ENCODE measurements at places on chromosomes 6 and 20.

GRCh38 chr6:147384029-147384428 lies 124.5 kb upstream of the SAMD5 start:
- DNase-seq, result no peak

DNA sequence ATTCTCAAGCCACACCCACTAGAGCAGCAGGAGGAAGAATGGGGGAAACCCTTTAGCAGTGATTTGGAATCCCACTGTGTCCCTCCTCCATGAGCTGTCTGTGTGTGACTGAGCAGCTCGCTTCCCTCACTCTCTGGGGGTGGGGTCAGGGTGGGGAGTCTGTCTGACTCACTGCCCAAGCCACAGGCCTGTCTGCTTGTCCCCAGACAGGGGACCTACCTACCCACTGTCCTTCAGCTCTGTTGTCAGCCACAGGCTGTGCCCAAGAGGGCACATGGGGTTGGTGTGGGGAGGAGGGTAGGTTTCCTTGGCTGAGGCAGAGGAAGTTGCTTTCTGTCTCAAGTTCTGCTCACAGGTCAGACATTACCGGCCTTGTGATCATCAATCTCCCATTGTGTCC lies 127.0 kb downstream of the MAFB start:
- DNase-seq, result no peak

GRCh38 chr20:12916699-12917098 lies 92.1 kb upstream of the SPTLC3 start:
- no peak for DNase-seq

DNA sequence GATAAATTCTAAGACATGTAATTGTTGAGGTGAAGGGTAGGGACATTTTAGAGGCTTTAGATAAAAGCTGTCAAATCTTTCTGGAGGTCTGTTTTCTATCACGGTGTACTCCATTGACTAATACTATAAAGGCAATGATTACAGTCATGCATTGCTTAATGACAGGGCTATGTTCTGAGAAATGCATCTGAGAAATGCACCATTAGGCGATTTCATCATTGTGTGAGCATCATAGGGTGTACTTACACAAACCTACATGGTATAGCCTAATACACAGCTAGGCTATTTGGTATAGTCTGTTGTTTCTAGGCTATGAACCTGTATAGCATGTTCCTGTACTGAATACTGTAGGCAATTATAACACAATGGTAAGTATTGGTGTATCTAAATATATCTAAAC lies 71.3 kb upstream of the FYN start:
- no peak for DNase-seq

DNA sequence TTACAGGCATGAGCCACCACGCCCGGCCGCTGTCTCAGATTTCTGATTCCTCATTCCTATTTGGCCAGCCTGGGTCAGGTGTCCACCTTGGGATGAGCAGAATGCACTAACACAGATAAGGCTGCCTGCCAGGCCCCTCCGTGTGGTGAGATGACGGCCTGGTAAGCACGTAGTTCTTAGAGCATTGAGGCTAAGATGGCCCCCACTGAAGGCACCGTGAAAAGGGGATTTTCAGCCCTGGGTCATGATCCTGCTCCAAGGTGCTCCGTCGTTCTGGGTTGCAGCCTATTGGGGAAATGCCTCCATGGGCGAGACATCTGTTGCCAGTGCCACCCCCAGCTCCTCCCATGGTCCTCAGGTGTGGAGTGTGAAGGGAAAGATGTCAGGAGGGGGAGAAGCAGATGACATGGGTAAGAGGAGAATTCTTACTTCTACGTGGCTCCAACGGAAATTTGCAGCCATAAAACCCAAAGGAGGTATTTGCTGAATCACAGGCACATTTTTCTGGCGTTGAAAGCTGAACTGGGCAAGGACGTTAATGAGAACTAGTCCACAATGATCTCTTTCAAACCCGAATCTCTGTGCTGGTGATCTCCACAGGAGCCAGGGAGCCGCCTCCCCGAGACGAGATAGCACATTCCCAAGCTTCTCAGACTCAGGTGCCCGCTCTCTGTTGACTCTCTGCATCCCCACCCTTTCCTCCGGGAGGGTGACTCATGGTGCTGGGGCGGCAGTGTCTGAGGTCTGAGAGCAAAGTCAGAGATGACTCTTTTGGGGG lies 34.0 kb upstream of the BMP6 start:
- no peak for DNase-seq

GRCh38 chr6:15376900-15377487 lies 131.1 kb downstream of the JARID2 start:
- DNase-seq, result no peak

- DNase-seq, result no peak
Measured at GRCh38 chr6:110561696-110562095, 85.3 kb upstream of the SLC22A16 start.

DNA sequence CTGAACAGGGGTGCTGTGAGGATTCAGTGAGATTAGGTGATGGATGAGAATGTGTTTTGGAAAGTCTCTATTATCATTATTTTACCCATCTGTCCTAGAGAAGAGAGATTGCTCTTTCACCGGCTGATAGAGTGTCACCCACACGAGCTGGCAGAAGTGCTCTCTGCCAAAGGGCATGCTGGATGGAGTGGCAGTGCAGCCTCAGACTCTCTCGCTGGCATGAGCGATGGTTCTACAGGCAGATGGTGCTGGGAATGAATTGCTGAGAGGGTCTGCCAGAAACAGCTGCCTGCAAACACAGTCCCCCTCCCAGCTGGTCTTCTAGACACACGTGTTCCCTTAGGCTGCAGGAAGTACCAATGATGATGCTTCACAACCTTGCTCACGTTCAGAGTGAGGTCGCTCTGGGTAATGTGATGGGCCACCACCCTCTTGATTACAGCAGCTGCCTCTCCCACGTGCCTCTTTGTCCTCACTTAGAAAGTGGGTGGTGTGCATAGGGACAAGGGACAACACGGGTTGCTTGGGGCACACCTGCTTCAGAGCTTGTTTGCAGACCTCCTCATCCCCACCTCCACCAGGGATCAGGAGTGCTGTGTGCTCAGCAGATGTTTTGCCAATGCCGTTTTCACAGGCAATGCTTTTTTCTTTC lies 84.7 kb downstream of the FOXA2 start:
- peak; percentile 90 for DNase-seq

GRCh38 chr6:168721571-168721970 lies 280.6 kb downstream of the SMOC2 start:
- no peak for DNase-seq

DNA sequence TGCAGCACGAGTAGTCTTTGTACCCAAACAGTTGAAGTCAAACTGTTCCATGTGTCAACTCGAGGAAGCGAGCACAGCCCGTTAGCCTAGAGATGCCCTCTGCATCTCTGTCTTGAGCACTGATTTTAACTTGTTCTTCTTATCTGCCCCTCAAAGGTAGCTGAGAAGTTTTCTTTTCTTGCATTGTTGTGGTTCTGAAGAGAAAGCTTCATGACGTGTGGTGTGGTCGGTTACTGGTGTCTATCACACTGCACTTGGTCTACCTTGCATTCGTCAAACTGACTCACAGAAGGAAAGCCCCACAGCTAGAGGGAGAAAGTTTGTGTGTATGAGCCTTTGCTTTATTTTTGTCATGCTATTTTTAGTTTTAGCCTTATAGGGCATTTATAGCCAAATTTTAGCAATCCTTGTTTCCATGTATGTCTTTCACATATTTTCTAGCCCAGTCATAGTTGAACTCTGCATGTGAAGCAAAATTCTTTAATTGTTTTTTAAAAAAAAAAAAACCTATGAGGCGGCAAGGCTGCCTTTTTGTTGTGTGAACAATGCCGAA lies 115.1 kb downstream of the JAG1 start:
- DNase-seq, result no peak

DNA sequence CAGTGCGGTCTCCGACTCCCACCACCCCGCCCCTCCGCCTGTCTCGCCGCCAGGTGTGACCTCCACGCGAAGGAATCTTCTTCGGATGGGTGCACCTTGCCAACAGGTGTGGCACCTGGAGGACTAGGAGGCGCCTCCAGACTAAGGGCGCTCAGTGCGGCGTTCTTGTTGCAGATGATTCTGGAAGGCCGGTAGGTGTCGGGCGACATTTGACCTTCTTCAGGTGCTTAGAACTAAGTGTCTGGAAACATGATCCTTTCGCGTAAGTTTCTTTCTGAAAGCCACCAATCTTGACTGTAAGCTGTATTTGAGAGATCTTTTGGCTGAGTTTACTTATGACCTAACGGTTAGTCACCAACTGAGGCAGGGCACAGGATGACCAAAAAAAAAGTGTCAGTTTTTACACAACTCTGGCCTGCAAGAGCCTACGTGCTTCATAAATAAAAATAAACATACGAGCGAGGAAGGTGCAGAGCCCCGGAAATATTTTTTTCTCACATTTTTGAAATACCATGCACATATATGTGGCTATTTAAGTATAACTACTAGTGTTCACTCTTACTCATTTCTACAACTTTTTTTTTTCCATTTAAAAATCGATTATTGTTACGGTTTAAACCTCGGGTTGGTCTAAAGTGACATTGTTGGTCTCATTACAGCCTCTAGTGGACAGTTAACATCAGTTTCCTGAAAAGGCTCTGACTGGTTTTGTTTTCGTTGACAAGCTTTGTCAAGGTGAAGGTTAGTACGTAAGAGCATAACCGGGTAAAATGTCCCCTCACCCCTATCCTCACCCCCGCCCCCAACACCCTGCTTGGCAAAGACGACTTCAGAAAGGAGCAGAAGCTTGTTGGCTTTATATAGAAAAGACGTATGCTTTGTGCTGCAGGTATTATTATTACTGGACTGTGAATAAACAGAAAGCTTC lies 1.6 kb upstream of the ATXN1 start:
- DNase-seq, result peak; percentile 31

DNA sequence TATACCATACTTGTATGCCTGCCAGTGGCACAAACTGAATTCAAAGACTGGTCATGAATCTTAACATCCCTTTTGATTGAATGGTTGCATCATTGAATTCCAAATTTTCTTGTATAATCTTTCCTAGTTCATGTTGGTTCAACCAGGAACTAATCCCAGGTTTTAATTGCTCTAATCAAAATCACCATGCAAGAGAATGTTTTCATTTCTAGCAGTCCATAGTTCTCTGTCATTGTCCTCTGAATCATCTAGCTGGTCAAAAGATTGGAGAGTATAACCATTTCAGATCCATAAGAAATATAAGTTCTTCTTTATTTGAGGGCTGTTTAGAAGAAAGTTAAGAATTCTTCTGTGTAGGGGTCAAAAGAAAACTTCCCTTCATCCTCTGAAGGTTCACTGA lies 57.2 kb downstream of the ZNF292 start:
- no peak for DNase-seq

DNA sequence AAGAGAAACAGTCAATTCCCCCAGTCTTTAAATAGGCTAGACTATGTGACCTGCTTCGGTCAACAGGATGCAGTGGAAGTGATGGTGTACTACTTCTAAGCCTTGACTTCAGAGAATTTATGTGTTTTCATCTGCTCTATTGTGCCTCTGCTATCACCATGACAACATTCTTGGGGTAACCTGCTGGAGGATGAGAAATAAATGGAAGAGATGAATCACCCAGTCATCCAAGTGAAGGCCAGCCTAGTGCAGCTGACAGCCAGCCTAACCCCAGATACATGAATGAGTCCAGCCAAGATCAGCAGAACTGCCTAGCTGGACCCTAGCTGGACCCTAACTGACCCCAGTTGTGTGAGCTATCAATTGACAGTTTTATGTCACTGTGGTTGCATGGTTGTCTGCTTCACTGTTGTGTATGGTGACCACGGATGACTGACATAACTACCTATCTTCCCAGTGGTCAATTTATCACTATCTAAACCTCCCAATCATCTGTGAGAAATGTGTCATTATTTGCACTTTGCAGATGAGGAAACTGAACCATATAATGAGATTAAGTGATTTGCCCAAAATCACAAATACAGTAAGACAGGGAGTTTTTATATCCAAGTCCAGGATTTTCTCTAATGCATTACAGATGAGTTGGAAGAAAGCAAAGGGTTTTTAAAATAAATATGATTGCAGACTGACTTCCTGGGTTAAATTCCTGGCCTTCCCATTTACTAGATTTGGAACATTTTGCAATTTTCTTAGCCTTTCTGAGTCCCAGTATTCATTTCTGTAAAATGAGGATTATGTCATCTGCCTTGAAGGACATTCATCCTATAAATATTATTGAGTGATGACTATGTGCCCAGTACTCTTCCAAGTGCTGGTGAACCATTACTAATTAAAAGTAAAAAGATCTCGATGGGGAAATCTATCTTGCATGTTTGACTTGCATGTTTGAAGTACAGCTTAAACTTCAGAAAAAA lies 136.4 kb upstream of the PLCB4 start:
- DNase-seq, result no peak

DNA sequence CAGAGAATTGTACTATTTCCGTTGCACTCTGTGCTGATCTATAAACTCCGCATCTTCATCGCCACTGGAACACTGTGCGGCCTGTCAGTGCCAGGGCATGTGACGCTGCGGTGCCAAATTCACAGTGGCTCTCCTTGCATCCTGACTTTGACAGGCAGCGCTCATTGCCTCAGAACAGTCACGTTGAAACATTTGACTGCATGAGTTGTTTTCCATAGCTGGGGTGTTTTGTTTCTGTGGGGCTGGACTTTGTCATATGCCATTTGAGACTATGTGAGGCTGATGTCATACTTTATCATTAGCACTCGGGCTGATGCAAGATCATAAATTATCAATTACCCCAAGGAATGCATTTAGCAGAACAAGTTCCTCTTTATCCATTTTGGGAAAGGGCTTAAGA lies 32.7 kb downstream of the CFAP61 start:
- no peak for DNase-seq

DNA sequence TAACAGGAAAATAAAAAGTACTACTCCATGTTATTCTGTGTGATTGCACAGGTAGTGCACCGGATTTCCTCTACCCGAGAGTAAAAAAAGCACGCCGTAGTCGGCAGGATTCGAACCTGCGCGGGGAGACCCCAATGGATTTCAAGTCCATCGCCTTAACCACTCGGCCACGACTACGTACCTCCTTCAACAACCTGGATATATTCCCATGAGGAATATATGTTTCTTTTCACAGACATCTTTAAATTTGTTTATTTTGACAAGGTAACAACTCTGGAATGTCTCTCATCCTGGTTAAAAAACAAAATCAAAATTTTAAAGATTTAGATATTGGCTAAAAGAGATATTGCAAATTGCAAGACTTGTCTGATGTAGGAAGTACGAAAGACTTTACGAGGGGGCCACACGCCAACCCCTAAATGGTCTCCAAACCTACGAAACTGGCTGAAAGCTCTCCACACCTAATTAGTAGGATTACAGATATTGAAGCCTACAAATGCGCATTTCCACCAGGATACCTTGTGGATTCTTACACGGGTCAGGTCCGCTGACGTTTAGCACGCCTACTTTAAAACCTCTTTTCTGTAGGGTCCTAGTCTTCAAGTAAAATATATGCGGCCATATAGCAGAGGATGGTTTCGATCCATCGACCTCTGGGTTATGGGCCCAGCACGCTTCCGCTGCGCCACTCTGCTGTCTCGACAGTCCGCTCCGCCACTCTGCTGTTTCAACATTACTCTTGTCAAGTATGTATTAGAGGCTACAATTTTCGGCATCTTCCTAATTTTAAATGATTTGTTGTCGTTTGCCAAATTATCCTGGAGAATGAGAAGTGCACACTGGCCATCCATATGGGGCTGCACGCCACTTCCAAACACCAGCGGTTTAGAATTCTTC lies 52.2 kb upstream of the BTN3A2 start:
- peak; percentile 96 for DNase-seq
